ENCODE measurements at places on chromosomes 3 and 15. TPM values are rescaled to one million over a fixed set of nuclear protein-coding genes. Genes with fewer than 3 reads are reported as not detected.

PRSS50 gene
- 0.30 TPM for total RNA-seq

PLS1 gene
- 27.8 TPM for total RNA-seq

APOD gene
- total RNA-seq: 81.4 TPM

CHST2 gene
- 8.1 TPM for total RNA-seq

DNAH12 gene
- 4.5 TPM for total RNA-seq

ZNF80 gene
- not detected for total RNA-seq

FETUB gene
- not detected for total RNA-seq

FBLN2 gene
- total RNA-seq: 85.7 TPM

GRM2 gene
- total RNA-seq: 0.30 TPM

LRRC31 gene
- total RNA-seq: 1.7 TPM

All from upper lobe of left lung (tissue), 6 donors.